ENCODE measurements at places on chromosomes 1 and 21. TPM values are rescaled to one million over a fixed set of nuclear protein-coding genes. Genes with fewer than 3 reads are reported as not detected.

The MIB2 gene
- 30.3 TPM for polyA plus RNA-seq

The CLCA1 gene
- polyA plus RNA-seq, result not detected

DNA sequence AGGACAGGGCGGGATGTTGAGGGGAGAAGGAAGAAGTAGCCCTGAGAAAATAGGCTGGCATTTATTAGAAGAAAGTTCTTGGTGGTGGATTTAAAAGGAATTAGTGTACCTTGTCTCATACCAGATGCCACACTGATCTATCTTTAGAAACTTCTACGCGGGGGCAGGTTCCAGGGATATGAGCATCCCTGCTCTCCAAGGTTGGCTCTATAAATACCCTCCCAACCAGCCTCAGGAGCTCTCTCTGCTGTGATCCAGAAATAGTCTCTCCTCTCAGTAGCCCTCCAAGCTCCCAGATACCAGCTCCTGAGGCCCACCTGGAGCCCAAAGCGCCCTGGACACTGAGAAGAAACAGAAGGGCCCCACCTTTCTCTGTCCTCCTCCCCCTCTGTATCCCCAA lies 128.3 kb upstream of the TNR start:
- no peak for DNase-seq

GRCh38 chr1:219434923-219435297 lies 178.0 kb downstream of the ZC3H11B start:
- DNase-seq, result no peak

- DNase-seq, result no peak
Observed at GRCh38 chr21:42461881-42462877, 33.8 kb downstream of the RSPH1 start.

GRCh38 chr1:89833183-89834082 lies 12.6 kb downstream of the LRRC8D start:
- no peak for DNase-seq

- DNase-seq, result no peak
Observed at GRCh38 chr1:1191734-1192133, 14.7 kb downstream of the TNFRSF18 start.

- peak; percentile 74 for DNase-seq
Observed at GRCh38 chr1:183023601-183024316, 539 bp downstream of the LAMC1 start.

DNA sequence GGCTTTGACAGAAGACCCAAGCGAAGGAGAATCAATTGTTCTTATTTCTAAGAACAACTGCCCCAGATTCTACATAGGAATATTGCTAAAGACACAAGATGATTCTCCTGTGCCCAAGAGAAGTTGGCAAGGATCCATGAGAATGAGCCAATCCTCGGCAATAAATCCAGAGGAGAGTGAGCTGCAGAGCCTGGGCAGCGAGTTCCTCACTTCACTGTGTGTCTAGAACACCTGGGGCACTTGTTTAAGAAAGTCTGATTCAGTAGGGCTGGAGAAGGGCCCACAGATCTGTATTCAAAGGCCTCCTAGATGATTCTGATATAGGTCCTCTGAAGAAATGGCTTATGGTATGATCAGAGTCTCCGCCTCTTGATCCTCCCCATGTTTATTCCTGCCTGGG lies 31.8 kb downstream of the GADD45A start:
- peak; percentile 73 for DNase-seq

- peak; percentile 41 for DNase-seq
Observed at GRCh38 chr1:221117133-221117532, 237.9 kb downstream of the HLX start.

DNA sequence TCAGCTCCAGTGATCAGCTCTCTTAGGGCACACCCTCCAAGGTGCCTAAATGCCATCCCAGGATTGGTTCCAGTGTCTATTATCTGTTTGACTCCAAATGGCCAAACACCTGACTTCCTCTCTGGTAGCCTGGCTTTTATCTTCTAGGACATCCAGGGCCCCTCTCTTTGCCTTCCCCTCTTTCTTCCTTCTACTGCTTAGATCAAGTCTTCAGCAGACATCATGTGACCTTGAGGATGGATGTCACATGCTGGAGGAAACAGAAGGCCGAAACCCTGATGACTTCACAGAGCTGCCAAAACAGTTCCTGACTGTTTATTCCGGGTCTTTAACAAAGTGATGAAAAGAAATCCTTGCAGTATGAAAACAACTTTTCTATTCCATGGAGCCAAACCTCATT lies 24.4 kb upstream of the WDR26 start:
- no peak for DNase-seq

- DNase-seq, result peak; percentile 47
Observed at GRCh38 chr1:24157918-24158481, 15.1 kb upstream of the IL22RA1 start.

DNA sequence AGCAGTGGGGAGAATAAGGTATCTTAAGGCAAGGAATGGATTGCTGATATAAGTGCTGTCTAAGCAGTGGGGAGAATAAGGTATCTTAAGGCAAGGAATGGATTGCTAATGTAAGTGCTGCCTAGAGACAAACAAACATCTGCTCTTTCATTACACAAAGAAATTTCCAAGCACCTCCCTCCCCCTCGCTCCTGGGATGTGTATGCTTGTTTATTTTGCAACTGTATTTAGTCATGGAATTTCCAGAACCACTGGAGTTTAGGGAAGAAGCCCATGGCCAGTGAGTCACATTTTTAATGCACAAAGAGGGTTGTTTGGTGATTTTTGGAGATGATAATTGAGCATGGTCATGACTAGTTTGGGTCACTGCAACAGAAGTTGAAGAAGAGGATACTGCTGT lies 21.5 kb downstream of the PDPN start:
- peak; percentile 92 for DNase-seq

- peak; percentile 40 for DNase-seq
Observed at GRCh38 chr1:2291577-2291976, 63.5 kb downstream of the SKI start.

- DNase-seq, result peak; percentile 42
Observed at GRCh38 chr1:98044071-98044697, 123.3 kb upstream of the DPYD start.

Data from GM23248 (cell line).